Effector memory CD4-positive, alpha-beta T cell (primary cell): ENCODE measurements at places on chromosomes 7 and 10.
A peak's percentile ranks its signal among the peaks of the same experiment; 100 is the strongest.

DNA sequence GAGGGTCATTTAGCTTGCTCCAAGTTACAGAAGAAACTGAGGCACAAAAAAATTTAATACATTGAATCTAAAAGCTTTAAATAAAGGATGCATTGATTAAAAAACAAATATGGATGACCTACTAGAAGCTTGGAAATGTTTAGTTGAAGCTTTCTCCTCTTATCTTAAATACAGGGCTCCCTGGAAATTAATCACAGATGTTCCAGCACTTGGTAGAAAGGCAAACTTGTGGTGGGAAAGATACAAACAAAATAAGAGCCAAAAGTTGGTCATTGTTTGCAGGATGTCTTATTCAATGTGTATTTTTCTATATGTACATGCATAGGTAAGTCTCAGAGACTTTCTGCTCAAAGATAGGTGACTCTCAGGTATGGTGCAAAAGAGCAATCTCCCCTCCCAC is 40.7 kb upstream of the LYZL1 start:
- H3K36me3 ChIP-seq, result no peaks in the 10 kb centered on the region
- no peak overlapping the region for H3K27ac ChIP-seq
- peaks cover 4% of the 10 kb centered on the region for H3K27me3 ChIP-seq
- H3K4me1 ChIP-seq, result no peaks in the 10 kb centered on the region

GRCh38 chr10:11145495-11145855 is 127.8 kb downstream of the CELF2 start:
- H3K36me3 ChIP-seq, result no peaks in the 10 kb centered on the region
- H3K4me3 ChIP-seq, result no peak overlapping the region
- no peaks in the 10 kb centered on the region for H3K27me3 ChIP-seq
- DNase-seq, result peak; percentile 58
- peaks cover 81% of the 10 kb centered on the region for H3K4me1 ChIP-seq

DNA sequence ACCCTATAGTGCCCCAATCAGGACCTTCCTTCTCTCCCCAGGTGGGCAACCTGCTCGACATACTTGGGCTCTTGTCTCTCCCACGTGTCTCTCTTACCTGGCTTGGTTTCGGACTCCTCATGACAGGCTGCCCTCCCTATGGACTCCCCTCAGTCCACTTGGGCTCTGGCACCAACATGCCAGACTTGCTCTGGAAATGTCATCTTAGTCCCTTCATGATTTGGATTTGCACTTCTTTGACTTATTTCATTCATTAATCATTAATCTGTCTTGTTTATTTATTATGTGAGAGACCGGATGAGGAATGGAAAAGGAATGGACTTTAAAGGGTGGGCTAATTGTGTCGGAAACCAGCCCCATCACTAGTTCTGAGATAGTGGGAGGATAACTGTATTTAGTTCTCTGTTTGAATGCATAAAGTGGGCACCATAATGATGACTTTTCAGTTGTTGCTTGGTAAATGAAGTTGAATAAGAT is 108.0 kb downstream of the SND1 start:
- no peaks in the 10 kb centered on the region for H3K4me1 ChIP-seq
- no peaks in the 10 kb centered on the region for H3K27me3 ChIP-seq
- no peaks in the 10 kb centered on the region for H3K36me3 ChIP-seq
- H3K4me3 ChIP-seq, result no peak overlapping the region

DNA sequence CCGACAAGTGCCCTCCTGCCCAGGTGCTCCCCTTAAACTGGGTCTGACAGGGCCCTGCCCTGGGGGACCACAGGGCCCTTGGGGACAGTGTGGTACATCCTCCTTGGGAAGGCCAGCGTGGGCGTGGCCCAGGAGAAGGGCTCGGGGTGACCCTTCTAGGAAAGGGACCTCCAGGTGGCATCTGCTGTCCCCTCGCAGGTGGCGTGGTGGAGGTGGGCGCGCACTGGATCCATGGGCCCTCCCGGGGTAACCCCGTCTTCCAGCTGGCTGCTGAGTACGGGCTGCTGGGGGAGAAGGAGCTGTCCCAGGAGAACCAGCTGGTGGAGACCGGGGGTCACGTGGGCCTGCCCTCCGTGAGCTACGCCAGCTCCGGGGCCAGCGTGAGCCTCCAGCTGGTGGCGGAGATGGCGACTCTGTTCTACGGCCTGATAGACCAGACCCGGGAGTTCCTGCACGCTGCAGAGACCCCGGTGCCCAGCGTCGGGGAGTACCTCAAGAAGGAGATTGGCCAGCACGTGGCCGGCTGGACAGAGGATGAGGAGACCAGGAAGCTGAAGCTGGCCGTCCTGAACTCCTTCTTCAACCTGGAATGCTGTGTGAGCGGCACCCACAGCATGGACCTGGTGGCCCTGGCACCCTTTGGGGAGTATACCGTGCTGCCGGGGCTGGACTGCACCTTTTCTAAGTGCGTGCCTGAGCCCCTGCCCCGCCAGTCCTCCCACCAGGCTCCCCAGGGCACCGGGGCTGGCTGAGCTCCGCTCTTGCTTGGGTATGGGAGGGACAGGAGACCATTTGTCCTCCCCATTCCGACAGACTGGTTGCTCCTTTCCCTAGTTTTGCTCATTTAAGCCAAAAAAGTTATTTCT is 972 bp downstream of the PAOX start:
- peak overlapping the region; percentile 41 for H3K27ac ChIP-seq
- H3K27me3 ChIP-seq, result no peaks in the 10 kb centered on the region
- DNase-seq, result no peak
- H3K4me3 ChIP-seq, result peak overlapping the region; percentile 48
- peaks cover 13% of the 10 kb centered on the region for H3K4me1 ChIP-seq

- no peak overlapping the region for H3K27ac ChIP-seq
- H3K36me3 ChIP-seq, result no peaks in the 10 kb centered on the region
- H3K27me3 ChIP-seq, result no peaks in the 10 kb centered on the region
- no peak for DNase-seq
Observed at GRCh38 chr10:77162697-77163096, 474.9 kb downstream of the KCNMA1 start.

GRCh38 chr7:144854839-144855424 is 19.1 kb upstream of the TPK1 start:
- no peak overlapping the region for H3K4me3 ChIP-seq
- H3K4me1 ChIP-seq, result no peaks in the 10 kb centered on the region
- H3K36me3 ChIP-seq, result no peaks in the 10 kb centered on the region
- no peaks in the 10 kb centered on the region for H3K27me3 ChIP-seq

DNA sequence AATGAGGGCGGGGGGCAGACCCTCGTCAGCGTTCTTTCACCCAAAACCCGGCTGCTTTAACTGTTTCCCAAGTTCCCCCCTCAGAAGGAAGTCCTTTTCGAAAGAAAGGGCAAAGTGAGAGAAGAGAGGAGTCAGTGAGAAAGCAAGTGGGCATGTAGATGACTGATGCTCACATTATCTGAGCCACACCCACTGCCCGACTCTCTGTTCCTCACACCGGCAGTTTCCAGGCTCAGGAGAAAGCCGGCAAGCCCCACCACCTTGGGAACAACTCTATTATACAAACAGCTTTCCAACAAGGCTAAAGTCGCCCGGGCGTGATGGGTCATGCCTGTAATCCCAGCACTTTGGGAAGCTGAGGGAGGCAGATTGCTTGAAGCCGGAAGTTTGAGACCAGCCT is 23.1 kb downstream of the RCC1L start:
- H3K27ac ChIP-seq, result no peak overlapping the region
- H3K27me3 ChIP-seq, result no peaks in the 10 kb centered on the region
- peaks cover 34% of the 10 kb centered on the region for H3K36me3 ChIP-seq
- DNase-seq, result no peak
- no peaks in the 10 kb centered on the region for H3K4me1 ChIP-seq
- H3K4me3 ChIP-seq, result no peak overlapping the region

DNA sequence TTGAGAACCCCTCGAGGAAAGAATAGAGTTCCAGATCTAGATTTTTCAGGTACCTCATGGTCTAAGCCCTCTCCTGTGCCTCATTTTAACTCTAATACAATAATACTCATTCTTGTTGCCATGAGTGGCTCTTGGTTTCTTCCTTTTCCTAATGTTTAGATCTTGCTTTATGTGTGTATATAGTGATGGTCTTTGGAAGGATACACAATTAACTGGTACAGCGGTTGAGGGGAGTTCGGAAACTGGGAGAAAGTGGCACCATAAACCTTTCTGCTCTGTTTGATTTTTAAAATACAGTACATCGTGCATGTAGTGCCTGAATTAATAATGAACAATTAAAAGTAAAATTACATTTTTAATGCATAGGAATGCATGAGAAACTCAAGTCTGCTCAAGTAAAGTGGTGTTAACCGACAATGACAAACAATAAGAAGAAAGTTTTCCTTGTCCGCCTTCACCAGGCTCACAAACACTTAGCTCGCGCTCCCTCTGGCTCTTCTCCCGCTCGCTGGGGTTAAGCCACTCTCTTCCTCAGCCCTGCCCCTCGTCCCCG is 386 bp upstream of the EIF4EBP2 start:
- H3K4me3 ChIP-seq, result peak overlapping the region; percentile 89
- DNase-seq, result no peak
- H3K36me3 ChIP-seq, result no peaks in the 10 kb centered on the region

DNA sequence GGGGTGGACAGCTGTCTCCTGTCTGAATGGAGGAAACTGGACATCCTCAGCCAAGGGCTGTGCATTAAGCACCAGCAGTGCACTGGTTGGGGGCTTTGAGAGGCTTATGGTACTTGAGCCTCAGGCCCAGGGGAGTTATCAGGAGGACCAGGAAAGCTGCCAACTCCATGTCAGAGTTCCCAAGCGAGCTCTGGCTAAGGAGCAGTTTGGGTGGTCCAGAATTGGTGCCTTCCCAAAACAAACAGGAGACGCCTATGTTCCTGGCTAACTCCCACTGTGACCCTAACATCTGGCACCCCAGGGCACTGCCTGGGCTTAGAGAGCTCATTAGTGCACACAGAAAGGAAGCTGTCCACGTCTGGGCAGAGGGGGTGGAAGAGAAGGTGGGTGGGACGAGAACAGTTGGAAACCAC is 408.6 kb upstream of the NPVF start:
- H3K36me3 ChIP-seq, result no peaks in the 10 kb centered on the region
- H3K27me3 ChIP-seq, result no peaks in the 10 kb centered on the region
- no peak for DNase-seq
- H3K4me3 ChIP-seq, result no peak overlapping the region

- no peaks in the 10 kb centered on the region for H3K27me3 ChIP-seq
- H3K4me1 ChIP-seq, result no peaks in the 10 kb centered on the region
- no peak for DNase-seq
- no peak overlapping the region for H3K27ac ChIP-seq
- H3K36me3 ChIP-seq, result no peaks in the 10 kb centered on the region
Observed at GRCh38 chr7:105439174-105439893, 50.6 kb upstream of the SRPK2 start.

GRCh38 chr10:20885678-20886077 is 11.4 kb downstream of the NEBL start:
- no peaks in the 10 kb centered on the region for H3K36me3 ChIP-seq
- no peaks in the 10 kb centered on the region for H3K4me1 ChIP-seq
- no peaks in the 10 kb centered on the region for H3K27me3 ChIP-seq

- no peak within 1 kb of the TSS for H3K27ac ChIP-seq
- no peak for DNase-seq
- H3K36me3 ChIP-seq, result no peaks in the 10 kb centered on the region
- peaks cover 32% of the 10 kb centered on the region for H3K4me1 ChIP-seq
- peaks cover 43% of the 10 kb centered on the region for H3K27me3 ChIP-seq
Observed at GRCh38 chr10:33334153-33334804, at the start of gene NRP1. NRP1 (minus strand) TSS chr10:33334667; CDS start chr10:33334382, 285 bp downstream.

DNA sequence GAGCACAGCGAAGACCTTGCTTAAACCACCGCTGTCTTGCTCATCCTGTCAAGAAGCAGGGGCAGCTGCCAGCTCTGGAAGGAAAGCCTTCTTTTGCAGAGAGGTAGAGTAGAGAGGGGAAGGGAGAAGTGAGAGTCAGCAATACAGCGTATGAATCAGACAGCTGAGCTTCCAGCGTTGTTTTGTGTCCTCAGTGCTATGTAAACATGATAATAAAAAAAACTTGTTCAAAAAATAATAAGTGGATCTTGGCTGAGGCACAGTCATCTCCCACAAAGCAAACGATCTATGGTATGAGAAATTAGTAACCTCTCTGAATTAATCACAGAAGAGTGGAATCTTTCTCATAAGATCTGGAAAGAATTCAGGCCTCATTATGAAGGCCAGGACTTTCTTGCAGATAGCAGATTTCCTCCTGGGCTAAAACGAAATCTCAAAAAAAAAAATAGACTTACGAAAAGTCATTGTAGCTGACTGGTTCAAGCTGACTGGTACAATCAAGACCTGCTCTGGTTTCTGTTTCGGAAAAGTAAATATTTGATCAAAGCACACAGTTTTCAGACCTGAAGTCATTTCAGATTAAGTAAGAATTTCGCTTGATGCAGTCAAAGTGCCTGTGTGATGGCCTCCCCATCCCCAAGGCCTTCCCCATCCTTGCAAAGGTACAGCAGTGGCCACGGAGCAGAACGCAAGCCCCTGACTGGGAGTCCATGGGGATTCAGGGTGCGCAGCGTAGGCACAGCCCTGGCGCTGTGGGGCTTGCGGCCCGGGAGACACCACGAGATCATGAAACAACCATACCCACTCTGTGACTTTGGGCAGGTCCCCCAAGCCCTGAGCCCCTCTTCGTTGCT is 29.4 kb downstream of the CHST15 start:
- H3K27me3 ChIP-seq, result no peaks in the 10 kb centered on the region
- DNase-seq, result no peak
- H3K4me3 ChIP-seq, result no peak overlapping the region
- no peaks in the 10 kb centered on the region for H3K36me3 ChIP-seq
- no peak overlapping the region for H3K27ac ChIP-seq
- H3K4me1 ChIP-seq, result no peaks in the 10 kb centered on the region

- no peaks in the 10 kb centered on the region for H3K36me3 ChIP-seq
- H3K4me1 ChIP-seq, result no peaks in the 10 kb centered on the region
- no peak overlapping the region for H3K4me3 ChIP-seq
- no peaks in the 10 kb centered on the region for H3K27me3 ChIP-seq
- DNase-seq, result no peak
Observed at GRCh38 chr10:100101192-100102076, 19.8 kb upstream of the CPN1 start.

- no peaks in the 10 kb centered on the region for H3K27me3 ChIP-seq
- H3K36me3 ChIP-seq, result peaks cover 12% of the 10 kb centered on the region
- no peak overlapping the region for H3K4me3 ChIP-seq
- H3K27ac ChIP-seq, result no peak overlapping the region
- no peaks in the 10 kb centered on the region for H3K4me1 ChIP-seq
Observed at GRCh38 chr10:35546824-35547225, 58.3 kb upstream of the GJD4 start.
